ENCODE measurements at places on chromosomes 1 and 21.

DNA sequence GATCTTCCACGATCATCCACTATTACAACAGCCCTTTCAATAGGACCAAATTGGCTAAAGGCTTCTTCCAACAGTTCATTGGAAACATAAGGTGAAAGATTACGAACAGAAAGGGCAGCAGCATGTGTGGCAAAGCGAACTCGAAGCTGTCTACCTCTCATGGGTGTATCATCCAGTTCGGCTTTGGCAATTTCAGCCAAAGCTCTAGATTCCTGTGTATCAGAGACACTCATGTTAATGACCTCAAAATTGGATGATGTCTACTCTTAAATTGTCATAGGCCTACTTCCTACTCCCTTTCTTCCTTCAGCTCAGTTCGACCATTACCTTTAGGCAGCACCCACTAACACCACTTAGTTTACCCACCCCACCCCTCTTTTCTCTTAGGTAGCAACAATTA is 2.2 kb downstream of the SFPQ start:
- no peak for DNase-seq

DNA sequence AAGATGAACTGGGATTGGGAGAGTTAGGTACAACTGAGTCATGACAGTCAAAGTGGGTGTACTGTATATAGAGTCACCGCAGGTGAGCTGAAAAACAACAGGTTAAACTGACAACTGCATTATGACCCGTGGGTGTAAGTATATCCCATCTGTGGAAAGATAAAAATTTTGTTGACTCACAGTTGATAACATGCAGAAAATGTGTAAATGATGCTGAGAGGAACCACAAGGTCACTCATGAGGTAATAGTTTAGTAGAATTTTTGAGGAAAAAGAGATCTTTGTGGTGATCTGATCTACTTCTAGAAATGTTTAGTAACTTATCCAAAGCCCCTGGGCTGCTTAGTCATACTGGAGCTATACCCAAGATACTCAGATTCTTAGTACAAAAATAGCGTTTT is 838 bp downstream of the OR2C3 start:
- no peak for DNase-seq

DNA sequence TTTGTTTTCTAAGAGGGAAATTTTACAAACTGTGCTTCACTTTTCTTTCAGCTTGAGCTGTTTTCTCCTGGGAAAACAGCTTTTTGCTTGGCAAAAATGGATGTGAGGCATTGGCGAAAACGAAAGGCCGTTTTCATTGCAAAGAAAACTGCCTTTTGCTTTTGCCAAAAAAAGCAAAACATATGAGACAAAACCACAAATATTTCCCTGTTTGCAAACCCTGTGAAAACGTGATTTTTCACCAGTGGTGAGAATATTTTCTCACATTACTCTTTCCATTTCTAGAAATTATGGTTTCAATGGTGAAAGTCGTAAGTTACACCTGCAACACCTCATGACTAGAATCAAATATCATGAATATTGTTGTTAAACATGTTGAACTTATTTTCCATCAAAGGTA is 74.0 kb upstream of the ZBTB18 start:
- no peak for DNase-seq

DNA sequence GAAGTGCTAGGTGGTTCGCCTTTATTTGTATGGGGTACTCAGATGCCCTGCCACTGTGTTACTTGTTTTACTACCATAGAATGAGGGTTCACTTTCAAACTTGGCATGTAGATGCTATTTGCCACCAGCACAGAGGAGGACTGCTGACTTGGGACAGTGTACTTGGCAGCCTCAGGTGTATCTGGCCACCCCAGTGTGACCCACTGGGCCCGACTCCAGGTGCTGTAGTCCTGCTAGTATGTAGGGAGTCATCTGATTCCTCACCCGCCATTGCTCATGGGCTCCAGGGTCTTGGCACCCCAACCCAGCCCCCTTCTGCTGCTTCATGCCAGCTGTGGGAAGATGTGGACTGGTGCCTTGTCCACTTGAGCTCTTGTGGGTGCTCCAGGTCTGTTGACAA is 40.0 kb downstream of the ZNF678 start:
- DNase-seq, result no peak

GRCh38 chr1:32639489-32640075 is 10.8 kb downstream of the ZBTB8OS start:
- no peak for DNase-seq

DNA sequence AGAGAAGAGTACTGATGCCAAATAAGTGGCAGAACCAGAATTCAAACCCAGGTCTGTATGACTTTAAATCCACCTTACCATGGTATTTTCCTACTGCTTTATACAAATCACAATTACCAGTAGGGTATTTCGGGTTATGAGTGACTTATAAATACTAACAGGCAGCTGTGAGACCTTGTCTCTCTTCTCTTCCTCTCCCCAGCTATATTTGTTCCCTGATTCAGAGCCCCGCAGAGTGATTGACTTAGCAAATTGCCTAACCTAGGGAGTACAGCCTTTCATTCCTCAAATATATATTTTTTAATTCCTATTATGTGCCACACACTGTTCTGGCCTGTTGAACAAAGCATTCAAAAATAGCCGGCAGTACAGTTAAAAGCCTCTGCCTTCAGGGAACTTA is 168.0 kb downstream of the CLEC20A start:
- DNase-seq, result no peak

DNA sequence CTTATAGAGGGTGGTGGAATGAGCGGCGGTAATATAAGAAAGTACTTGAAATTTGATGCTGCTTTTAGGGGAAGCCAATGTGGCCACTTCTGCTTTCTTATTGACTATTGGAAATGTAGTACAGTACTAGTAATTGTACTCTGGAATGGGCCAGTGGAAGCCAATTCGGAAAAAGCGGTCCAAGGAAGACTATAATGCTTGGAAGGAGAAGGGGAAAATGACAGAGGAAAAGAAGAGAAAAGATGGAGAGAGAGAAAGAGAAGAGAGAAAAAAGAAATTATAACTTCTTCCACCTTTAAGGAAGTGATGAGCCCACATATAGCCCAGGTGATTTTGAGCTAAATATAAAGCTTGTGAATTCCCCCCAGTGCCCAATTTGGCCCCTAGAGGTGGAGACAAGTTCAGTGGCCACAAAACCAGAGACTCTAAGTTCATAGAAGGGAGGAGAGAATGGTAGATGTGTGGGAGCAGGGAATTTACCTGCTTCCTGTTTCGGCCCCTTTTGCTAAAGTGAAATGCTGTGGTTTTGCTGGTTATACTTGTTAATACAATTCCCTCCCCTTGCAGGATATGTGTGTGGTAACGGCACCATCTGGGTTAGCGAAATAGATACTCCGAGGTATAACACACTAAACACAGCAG is 35.7 kb upstream of the DUSP10 start:
- peak; percentile 80 for DNase-seq

GRCh38 chr1:84442256-84442655 is 36.8 kb upstream of the RPF1 start:
- DNase-seq, result no peak
